ENCODE measurements at places on chromosomes 6 and 20.

DNA sequence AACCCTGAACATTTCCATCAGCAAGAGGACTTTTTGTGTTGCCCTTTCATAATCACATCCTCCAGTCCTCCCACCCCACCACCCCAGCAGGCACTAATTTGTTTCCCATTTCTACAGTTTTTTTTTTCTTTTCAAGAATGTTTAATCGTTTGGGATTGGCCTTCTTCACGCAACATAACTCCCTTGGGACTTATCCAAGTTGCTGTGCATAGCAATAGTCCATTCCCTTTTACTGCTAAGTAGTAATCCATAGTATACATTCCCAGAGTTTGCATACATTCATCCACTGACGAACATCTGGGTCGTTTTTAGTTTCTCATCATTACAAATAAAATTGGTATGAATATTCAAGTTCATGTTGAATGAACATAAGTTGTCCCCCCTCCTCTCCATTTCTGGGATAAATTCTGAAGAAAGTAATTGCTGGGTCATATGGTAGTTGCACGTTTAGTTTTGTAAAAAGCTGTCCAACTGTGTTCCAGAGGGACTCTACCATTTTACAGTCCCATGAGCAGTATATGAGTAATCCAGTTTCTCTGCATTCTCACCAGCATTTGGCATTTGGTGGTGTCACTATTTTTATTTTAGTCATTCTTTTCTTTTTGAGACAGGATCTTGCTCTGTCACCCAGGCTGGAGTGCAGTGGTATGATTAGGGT lies 90.8 kb downstream of the DOK5 start:
- no peak for DNase-seq

DNA sequence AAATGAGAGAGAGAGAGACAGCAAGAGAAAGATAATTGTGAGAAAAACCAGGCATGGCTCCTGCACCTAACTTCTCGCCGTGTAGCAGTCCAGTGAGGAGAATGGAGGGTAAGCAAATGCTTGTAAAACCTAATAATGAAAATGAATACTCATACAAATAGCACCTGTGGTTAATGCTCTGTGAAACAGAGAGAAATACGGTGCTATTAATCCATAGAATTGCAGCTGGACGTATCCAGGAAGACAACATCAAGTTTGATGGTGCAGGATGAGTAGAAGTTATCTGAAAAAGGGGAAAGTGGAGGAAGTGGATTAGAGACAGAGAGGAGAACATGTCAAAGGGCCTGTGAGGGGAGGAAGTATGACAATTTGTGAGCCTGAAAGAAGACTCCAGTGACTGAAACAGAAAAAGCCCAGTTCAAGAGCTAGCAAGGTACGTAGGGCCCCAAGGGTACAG lies 89.4 kb upstream of the PAK5 start:
- no peak for DNase-seq

- no peak for DNase-seq
Measured at GRCh38 chr6:125839471-125839870, 48.7 kb downstream of the NCOA7 start.

- DNase-seq: no peak
Measured at GRCh38 chr6:128630213-128630612, 109.8 kb upstream of the PTPRK start.
